NCI-H2081 (cell line): ENCODE measurements at places on chromosomes 2 and 18.

DNA sequence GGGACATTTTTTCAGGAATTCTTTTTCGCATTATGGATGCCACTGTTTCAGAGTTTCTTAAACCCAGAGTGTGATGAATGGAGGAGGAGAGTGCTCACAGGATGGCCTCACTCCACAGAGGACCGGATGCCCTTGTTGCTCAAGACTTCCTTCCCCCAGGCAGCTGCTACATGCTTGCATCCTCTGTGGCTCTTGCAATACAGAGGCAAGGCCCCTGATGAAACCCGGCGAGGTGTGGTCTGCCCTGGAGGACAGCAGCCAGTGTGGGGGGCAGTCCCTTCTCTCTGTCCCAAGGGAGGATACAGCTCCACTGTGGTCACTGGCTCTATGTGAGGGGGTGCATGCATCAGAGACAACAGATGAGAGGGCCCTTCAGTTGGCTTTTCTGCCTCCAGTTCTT is 109.6 kb downstream of the SH3RF3 start:
- DNase-seq: no peak

DNA sequence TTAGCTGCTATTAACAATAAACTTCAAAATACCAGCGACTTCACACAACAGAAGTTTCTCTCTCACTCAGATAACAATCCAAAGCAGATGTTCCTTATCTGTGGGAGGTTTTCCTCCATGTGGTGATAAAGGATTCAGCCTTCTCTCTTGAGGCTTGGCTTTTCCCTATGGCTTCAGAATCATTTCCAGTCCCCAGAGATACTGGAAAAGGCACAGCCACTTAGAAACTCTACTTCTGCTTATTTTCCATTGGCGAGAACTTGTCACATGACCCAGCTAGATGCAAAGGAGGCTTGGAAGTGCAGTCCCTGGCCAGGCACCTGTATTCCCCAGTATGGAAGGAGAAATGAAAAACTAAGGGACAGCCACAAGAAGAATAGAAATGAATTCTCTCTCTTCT is 344.8 kb downstream of the MTX2 start:
- no peak for DNase-seq

- DNase-seq: no peak
Observed at GRCh38 chr2:145653553-145653952, 1133.6 kb upstream of the ZEB2 start.

- DNase-seq: no peak
Observed at GRCh38 chr18:22503803-22504202, 86.1 kb upstream of the CTAGE1 start.

DNA sequence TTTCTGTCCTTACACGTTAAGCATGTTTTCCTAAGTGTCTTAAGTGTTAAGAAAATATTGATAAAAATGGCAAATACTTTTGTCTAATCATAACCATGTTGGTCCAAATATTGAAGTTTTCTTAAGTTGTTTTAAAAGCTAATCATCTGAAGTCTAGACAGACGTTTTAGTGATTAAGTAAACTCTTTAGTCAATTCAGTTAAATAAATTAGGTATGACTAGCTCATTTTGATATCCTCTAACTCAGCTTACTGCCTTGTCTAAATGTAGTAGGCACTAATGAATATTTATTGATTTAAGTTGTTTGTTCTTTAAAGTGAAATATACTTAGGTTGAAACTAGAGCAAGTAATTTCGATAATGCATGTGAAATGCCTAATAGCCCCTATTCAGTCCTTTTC is 471.8 kb upstream of the CHST9 start:
- DNase-seq: no peak

- DNase-seq: no peak
Observed at GRCh38 chr18:76619261-76619620, 124.2 kb upstream of the ZNF516 start.

GRCh38 chr2:128754246-128754724 is 435.6 kb upstream of the HS6ST1 start:
- no peak for DNase-seq

GRCh38 chr2:181046833-181047232 is 66.4 kb downstream of the UBE2E3 start:
- no peak for DNase-seq

- DNase-seq: no peak
Observed at GRCh38 chr2:30444273-30444672, 2.8 kb upstream of the LCLAT1 start.

DNA sequence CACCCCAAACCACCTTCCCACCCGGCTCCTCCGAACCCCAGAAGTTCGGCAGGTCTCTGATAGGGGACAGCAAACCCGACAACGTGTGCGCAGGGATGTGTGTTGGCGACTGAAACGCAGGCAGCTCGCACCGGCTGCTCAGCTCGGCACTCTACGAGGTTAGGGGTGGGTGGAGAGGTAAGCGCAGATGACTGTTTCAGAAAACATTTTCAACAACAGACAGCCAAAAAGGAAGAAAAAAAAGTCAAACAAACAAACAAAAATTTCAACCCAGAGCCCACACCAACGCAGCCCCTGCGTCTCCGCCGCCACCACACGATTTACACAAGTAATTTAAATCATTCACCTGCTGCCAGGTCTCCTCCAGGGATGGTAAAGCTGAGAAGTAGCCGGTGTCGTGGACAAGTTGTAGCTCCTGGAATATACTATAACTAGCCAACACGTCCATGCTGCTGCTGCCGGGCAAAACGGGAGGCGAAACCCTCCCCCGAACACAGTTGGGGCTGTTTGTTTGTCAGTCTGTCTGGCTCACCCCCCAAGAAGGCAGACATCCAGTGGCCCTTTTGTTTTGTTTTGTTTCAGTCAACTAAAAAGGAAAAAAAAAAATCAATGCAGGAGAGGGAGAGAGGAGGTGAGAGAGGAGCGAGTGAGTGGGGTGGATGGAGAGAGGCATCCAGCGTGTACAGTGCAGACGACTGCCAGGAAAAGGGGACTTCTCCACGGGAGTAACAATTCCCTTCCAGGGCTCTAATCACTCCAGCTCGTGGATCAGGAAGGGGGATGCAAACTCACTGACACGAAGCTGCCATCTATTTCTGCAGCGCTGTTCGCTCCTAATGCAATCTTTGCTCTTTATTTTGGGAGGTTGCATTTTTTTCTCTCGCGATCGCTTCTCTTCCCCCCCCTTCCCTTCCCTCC is at the start of gene KLF7:
TSS of gene KLF7 (minus strand) at position 828 of the 918 bp plus-strand sequence. CDS start at position 448, 380 bp downstream.
- peak; percentile 61 for DNase-seq

DNA sequence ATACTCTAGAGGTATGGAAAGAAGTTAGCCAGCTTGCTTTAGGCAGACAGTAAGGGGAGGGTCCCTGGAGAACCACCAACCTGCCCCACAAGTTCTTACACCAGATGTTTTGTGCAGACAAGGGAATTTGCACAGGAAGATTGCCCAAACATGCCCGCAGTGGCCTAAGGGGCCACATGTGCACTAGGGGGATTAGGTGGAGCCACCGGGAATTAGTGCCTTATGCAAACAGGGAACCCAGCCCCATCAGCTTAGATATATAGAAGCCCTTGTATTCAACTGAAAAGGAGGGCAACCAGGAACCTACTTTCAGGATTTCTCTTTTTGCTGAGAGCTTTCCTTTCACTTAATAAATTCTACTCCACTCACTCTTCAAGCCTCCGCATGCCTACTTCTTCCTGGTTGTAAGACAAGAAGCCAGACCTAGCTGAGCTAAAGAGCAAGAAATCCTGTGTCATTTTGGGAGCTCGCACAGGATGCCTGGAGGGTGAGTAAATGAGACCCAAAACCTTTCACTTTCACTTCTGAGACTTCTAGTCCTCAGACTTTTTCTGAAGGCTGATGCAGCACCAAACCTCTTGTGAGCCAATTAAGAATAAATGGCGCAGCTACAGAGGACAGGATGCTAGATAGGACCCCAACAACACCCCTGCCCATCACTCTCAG is 146.3 kb downstream of the GCA start:
- no peak for DNase-seq

GRCh38 chr2:45315861-45316260 is 295.2 kb downstream of the SRBD1 start:
- DNase-seq: no peak

- DNase-seq: no peak
Observed at GRCh38 chr2:60603533-60604190, 50.2 kb upstream of the BCL11A start.

- DNase-seq: no peak
Observed at GRCh38 chr2:196399722-196400691, 228.6 kb upstream of the STK17B start.

GRCh38 chr2:143451642-143452281 is 322.5 kb downstream of the ARHGAP15 start:
- DNase-seq: no peak

DNA sequence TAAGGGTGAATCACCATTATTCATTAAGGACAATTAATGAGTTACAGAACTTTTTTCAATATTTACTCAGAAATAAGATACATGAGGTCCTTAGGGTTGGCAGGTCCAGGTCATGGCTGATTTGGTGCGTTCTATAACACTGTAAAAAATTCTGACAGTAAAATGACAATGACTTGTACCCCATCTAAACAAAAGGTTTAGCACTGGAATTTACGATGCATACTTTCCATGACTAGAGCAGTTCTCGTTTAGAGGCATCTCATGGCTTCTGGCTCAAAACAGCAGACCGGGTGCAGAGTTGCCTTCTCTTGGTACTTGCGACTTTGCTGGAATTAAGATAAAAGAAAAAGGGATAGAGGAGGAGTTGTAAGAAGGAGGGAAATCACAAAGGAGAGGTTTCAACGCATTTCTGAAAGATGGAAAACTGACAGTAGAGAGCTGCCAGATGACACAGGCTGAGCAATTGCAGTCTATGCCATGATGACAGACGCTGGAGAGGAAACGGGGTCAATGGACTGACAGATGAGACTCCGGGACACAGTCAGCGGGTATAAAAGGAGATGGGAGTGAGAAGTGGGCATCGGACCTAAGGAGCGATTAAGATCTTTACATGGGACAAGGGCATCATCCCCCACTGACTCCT is 4.1 kb upstream of the CYS1 start:
- DNase-seq: no peak

DNA sequence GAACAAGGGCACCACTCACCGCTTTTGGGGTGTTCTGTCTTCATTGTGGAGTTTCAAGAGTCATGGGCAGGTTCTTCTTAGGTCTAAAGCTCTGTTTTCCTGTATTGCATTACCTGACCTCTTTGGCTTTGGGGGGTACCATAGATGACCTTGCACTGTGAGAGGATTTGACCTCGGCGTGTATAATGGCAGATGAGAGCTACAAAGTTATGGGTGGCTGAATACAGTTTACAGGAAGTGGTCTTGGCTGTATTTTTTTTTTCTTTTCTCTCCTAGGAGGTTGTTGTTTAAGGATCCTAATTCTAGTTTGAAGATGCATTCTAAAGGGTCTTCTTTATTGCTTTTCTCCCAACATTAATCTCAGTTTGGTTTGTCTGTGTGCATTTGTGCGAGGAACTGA is 11.5 kb downstream of the GAL3ST2 start:
- no peak for DNase-seq

DNA sequence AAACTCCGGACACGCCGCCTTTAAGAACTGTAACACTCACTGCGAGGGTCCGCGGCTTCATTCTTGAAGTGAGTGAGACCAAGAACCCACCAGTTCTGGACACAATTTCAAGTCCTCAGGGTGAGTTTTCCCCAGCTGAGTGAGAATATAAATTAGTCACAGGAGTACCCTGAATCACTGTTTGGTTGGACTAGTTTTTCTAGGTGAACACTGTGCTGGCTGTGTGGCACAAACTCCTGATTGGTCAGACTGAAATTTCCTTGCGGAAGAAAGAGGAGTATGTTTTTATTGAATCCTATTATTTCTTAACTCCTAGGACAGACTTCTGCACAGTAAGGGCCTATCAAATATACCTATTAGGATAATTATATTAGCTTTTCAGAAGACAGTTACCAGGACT is 288.1 kb upstream of the UBE2E3 start:
- DNase-seq: no peak

GRCh38 chr2:126808929-126809328 is 89.8 kb upstream of the TEX51 start:
- no peak for DNase-seq

GRCh38 chr2:57894381-57894780 is 152.2 kb upstream of the VRK2 start:
- no peak for DNase-seq

DNA sequence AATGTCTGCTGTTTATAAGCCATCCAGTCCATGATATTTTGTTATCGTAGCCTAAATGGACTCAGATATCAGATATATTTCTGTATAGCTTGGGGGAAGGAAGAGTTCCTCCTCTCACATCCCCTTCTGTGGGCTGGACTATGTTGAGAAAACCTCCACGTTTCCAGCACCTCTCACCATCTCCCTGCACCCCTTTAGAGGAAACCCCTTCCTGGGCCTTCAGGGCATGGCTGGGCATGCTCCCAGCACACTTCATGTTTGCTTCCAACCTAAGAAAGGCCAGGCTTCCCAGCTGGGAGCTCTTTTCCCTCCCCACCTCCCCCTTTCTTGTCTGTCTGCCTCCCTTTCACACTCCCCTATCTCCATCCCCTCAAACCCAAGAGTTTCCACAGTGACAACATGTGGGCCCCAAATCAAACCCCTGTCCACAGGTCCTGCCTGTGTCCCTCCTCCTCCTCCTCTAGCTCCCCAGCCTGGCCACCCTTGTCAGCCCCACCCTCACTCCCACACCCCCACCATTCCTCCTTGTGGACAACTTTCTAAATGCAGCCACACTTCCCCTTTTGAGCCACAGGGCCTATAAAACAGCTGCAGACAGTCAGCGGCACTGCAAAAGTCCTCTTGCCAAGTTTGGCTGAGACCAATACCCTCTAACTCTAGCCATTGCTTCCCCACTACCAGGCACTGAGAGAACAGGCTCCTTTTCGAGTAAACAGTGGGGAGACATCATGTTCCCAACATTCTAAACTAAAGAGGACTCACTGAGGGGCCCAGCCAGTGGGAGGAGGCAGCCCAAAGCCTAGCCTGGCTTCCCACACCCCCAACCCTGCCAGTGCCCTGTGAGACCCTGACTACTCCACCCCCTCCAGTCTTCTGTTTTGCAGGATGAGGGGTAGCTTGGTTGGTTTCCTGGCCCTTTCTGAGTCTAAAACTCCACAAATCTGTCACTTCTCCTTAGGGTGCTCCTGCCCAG is 120.5 kb downstream of the ZFP36L2 start:
- DNase-seq: no peak

DNA sequence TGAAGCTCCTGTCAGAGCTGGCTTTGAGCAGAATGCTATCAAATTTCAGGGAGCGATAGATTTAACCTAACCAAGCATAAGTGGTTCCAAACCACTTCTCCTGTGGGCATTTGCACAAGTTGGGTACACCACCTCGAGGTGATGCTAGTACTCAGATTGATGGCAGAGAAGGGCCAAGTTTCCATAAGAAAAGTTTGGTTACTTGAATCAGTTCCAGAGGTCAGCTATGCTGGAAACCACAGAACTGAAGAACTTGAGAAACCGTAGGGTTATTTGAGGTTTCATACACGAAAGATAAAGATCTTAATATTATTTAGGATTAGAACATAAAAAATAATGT is 238.2 kb upstream of the SOX11 start:
- DNase-seq: no peak

DNA sequence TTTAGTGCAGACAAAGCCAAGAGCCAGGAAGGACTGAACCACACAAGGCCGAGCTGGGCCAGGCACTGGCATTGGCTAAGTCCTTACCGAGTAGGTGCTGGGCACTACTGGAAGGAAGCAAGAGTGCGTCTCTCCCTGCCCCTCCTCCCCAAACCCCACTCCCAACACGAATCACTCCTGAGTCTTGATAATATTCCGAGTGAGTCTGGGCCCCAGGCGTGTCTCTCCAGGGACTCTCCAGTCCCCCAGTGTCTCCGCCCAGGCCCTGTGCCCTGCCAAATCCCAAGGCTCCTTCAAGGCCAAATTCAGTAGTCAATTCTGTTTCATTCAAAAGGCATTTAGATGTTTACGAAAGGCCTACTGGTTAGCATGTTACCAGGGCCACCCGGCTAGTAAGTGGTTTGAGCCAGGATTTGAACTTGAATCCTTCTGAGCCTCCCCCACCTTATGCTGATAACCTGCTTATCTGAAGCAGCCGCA is 82.8 kb downstream of the GLI2 start:
- no peak for DNase-seq

- DNase-seq: peak; percentile 25
Observed at GRCh38 chr18:13539050-13539449, 187.3 kb downstream of the FAM210A start.
